ENCODE measurements at places on chromosomes 2 and 18. TPM values are rescaled to one million over a fixed set of nuclear protein-coding genes. Genes with fewer than 3 reads are reported as not detected.

Gene ABCA12
- total RNA-seq = 0.23 TPM

Gene MARCHF4
- 21.4 TPM for total RNA-seq

Gene HOXD12
- not detected for total RNA-seq

Gene AQP12B
- not detected for total RNA-seq

Gene GPR39
- 7.5 TPM for total RNA-seq

Gene ARHGAP28
- total RNA-seq = not detected

Gene MAP3K19
- total RNA-seq = not detected

Gene ACTG2
- 0.40 TPM for total RNA-seq

Gene NAT8
- not detected for total RNA-seq

Gene SERPINB11
- 0.03 TPM for total RNA-seq

Gene TET3
- 9.9 TPM for total RNA-seq

Gene DIPK1C
- not detected for total RNA-seq

Gene CDCA7
- 45.3 TPM for total RNA-seq

Gene THSD7B
- total RNA-seq = not detected

Gene CYP1B1
- total RNA-seq = 4.5 TPM

Gene AGXT
- total RNA-seq = not detected

Gene SCRN3
- total RNA-seq = 14.6 TPM

Gene SLC16A14
- 0.87 TPM for total RNA-seq

All from A549 treated with AZD2906 at 1 μM for 4 hours (cell line).